Gastrocnemius medialis (tissue), 4 donors: ENCODE measurements at places on chromosomes 5 and 9.

DNA sequence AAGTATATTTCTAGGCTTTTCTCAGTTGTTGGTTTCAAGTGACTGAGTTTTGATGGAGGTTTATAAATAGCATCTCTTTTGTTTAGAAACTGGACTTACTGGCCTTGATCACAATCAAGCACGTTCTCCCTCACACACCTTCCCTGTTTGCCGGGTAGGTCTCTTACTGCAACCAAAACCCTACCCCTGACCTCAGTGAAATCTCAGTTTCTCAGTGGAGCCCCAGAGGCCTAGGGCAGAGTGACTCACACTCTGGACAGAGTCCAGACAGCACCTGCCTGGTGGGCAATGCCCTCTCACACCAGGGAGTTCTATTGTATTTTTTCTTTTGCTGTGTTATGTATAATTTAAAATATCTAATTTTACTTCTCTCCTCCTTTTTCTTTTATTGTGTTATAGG lies 48.4 kb upstream of the EPB41L4B start:
- DNase-seq: no peak

DNA sequence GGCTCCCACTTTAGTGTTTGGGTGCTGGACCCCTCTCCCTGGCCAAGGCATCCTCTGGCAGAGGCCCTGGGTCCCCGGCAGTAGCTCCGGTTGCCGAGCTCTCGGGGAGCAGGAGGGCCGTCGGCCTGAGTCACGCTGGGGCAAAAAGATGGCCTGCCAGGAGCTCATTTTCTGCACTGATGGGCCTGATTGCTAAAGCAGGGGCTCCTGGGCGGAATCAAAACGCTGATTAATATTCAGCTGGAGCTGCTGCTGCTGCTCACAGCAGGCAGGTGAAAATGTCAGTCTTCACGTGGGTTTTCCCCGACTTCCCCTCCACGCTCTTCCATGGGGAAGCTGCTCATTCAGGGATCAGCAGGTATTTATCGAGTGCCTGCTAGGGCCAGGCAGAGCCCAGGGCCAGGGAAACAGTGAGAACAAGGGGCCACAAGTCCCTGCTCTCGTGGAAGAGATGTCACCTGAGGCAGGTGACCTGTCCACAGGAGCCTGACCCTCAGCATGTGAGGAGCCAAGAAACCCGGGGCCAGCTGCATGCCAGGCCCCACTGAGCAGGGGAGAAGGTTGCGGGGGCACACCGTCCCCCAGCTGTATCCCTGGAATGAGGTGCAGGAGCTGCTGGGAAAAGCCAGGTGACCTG lies 22.1 kb downstream of the LAMC3 start:
- DNase-seq: no peak

DNA sequence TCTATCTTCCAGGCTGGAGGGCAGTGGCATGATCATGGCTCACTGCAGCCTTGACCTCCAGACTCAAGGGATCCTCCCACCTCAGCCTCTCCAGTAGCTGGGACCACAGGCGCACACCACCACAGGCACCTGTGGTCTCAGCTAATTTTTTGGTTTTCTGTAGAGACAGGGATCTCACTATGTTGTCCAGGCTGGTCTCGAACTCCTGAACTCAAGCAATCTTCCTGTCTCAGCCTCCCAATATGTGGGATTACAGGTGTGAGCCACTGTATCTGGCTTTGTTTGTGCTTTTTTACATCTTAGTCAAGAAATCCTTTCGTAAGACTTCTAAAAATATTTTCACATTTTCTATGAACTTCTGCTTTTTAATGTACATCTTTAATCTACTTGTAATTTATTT lies 116.9 kb downstream of the DENND1A start:
- no peak for DNase-seq

- no peak for DNase-seq
These were observed 56.9 kb upstream of the SIMC1 start for GRCh38 chr5:176181271-176181855.

GRCh38 chr5:137498736-137499505 lies at the start of gene SPOCK1:
Gene SPOCK1, minus strand, starts transcription at chr5:137499326.
- peak; percentile 54 for DNase-seq
